ENCODE measurements at places on chromosomes 16 and 17. TPM values are rescaled to one million over a fixed set of nuclear protein-coding genes. Genes with fewer than 3 reads are reported as not detected.

Gene MYOCD
- polyA plus RNA-seq = 7.3 TPM

Gene ITGAD
- polyA plus RNA-seq = not detected

Gene FNDC8
- 138 TPM for polyA plus RNA-seq

Gene CHAD
- 2.9 TPM for polyA plus RNA-seq

- no peak for DNase-seq
These were observed 82.2 kb downstream of the MYO1D start for GRCh38 chr17:32794533-32795246.

DNA sequence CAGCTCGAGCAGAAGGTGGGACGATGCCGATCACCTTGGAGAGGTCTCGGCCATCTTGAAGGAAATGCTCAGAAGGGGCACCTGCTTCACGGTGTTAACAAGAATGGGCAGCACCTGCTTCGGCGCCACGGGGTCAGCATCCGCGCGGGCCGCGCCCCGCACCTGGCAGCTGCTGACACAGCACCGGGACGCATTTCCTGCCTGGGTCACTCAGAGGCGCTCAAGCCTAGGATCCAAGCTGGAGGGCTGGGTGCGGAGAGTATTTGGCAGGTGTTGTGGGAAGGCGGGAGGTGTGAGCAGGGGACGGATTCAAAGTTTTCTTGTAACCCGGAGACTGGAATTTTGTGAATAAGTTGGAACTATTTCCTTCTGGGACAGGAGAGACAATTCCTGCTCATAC, 39.3 kb upstream of the AKTIP start:
- DNase-seq = no peak

- DNase-seq = no peak
These were observed 106.3 kb downstream of the HS3ST3A1 start for GRCh38 chr17:13495423-13495822.

Gene TNFRSF17
- 5.2 TPM for polyA plus RNA-seq

- DNase-seq = no peak
These were observed 52.8 kb downstream of the CLEC19A start for GRCh38 chr16:19338335-19338734.

- DNase-seq = no peak
These were observed 5.7 kb upstream of the PKMYT1 start for GRCh38 chr16:2985893-2986355.

DNA sequence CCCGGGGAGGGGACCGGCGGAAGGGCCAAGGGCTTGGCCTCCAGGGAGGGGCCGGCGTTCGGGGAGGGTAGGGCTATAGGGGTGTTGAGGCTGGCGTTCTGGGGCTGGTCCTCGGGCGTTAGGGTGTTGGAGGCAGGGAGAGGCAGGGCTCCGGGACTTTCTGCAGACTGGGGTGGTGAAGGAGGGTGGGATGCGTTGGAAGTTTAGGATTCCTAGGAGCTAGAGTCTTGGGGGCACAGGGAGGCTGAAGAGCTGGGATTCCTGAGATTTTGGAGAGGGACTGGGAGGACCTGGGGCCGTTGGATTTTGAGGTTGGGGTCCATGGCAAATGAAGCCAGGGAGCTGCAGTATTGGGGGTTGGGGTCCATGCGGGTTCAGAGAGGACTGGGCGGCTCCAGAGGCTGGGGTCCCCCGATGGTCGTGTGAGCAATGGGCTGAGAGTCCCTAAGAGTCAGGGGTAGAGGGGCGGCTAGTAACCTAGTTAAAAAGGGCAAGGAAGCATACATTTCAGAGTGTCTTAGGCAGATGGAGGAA, 740 bp downstream of the NFATC2IP start:
- no peak for DNase-seq

Gene FMNL1
- polyA plus RNA-seq = 13.9 TPM

GRCh38 chr16:48432136-48432535, 46.9 kb upstream of the SIAH1 start:
- DNase-seq = no peak

DNA sequence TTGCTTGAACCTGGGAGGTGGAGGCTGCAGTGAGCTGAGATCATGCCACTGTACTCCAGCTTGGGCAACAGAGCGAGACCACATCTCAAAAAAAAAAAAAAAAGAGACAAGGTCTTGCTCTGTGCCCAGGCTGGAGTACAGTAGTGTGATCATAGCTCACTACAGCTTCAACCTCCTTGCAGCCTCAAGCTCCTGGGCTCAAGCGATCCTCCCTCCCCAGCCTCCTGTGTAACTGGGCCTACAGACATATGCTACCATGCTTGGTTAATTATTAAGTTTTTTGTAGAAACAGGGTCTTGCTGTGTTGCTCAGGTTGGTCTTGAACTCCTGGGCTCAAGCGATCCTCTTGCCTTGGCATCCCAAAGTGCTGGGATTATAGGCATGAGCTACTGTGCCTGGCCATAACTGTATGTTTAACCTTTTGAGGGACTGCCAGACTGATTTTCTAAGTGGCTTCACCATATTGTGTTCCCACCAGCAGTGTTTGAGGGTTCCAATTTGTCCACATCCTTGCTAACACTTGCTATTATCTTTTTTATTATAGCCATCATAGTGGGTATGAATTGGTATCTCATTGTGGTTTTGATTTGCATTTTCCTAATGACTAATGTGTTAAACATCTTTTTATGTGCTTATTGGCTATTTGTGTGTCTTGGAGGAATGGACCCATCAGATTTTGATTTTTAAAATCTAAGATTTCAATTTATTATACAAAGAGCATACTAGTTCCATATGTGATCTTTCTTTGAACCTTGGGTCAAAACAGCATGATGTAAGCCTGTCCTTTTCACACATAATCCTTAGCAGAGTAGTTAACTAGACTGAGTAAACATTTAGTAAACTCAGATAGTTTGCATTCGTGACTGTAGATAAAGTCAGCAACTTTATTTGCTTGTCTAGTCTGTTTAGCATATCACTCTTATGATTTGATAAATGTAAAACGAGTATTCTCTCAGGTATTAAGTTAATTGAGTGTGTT, 38.1 kb upstream of the KPNB1 start:
- DNase-seq = no peak

- no peak for DNase-seq
These were observed 107.5 kb upstream of the ZNF750 start for GRCh38 chr17:82947051-82947991.

GRCh38 chr17:54680410-54680809, 220.2 kb upstream of the TOM1L1 start:
- no peak for DNase-seq

DNA sequence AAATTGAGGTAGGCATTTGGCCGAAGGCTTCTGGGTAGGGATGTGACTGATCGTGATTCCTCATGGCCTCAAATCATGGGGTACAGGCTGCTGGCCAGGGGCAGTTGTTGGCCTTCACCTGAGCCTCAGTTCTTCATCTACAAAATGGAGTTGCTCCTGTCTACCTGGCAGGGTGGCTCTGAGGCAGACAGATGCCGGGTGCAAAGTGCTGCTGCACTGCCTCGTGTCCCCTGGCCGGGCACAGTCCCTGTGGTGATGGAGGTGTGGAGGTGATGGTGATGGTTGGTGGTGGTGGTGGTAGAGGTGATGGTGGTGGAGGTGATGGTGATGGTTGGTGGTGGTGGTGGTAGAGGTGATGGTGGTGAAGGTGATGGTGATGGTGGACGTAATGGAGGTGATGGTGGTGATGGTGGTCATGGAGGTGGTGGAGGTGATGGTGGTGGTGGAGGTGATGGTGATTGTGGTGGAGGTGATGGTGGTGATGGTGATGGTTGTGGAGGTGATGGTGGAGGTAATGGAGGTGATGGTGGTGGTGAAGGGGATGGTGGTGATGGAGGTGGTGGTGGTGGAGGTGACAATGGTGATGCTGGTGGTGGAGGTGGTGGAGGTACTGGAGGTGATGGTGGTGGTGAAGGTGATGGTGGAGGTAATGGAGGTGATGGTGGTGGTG, 52.6 kb downstream of the RNF213 start:
- DNase-seq = no peak

Measured in testis (tissue), 5 donors.